ENCODE measurements at places on chromosomes 3 and 15.

DNA sequence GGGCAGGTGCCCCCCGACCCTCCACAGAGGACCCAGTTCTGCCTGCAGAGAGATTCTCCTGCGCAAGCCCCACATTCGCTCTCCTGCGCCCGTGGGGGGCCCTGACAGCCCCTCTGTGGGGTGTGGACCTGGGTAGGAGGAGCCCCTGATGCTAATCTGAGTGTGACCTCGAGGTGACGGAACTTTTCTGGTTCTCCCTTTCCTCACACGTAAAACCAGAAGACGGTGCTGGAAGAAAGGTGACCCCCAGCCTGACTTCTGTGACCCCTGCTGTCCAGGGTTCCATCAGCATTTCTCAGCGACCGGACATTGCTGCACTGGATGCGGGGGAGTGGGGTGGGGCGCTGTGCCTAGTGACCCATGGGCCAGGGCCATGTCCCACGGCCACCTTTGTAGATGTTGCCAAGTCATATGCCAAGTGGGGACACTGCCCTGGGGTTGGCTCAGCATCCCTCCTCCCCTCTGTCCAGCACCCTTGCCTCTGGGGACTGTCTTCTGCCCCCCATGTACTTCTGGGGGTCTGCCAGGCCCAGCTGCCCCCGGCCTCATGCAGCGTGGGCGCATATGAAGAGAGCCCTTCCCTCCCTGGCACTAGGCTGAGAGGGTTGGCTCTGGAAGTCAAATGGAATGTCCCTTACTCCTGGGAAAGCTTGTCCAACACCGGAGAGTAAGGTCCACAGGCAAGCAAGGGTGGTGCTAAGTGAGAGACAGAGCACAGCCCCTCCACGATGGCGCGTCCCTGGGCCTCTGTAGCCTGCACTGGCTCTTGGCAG lies 129.1 kb upstream of the MEF2A start:
- DNase-seq: no peak

DNA sequence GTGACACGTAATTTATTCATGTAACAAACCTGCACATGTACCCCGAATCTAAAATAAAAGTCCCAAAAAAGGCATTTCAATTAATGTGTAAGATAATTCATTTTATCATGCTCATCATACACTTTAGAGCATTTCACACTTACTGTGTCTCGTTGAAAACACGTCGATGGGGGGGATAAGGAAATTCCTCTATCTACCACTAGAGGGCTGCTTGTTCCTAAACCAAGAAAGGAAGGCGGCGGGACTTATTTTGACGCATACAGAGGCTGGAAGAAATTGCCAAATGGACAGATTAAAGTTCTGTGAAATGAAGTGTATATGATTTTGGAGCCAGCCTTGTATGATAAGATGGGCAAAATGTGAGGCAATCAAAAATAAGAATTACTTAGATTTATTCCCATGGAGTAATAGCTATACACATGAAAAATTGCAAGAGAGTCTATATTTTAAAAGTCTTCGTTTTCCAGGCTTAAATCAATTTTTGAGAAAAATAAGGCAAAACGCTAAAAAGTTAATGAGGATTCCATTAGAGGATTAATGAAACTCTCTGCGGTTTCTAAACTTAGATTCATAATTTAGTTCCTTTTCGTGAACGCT lies 346.8 kb downstream of the CNTN3 start:
- no peak for DNase-seq

DNA sequence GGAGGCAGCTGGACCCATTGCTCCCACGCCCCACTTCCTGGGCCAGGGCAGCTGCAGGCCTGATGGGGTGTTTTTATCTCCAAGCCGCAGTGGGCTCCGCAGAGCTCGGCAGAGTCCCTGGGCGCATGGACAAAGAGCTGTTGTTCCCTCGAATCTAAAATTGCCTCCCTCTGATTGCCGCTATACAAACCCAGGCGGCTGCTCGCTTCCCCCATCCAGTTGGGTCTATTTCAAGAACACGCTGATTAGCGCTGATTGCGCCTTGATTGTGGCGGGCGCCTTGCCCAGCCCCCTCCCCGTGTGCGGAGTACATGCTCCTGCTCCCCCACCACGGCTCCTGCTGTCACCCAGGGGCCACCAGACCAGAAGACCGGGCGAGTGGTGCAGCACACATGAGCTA lies 43.4 kb upstream of the SLC6A1 start:
- no peak for DNase-seq

- no peak for DNase-seq
These were observed 685 bp upstream of the FOXB1 start for GRCh38 chr15:60003243-60004008.

GRCh38 chr3:71446734-71447133 lies 136.8 kb downstream of the FOXP1 start:
- DNase-seq: no peak

- DNase-seq: no peak
These were observed 169.1 kb downstream of the GAP43 start for GRCh38 chr3:115792206-115792955.

- DNase-seq: no peak
These were observed 115.5 kb downstream of the TMCO5A start for GRCh38 chr15:38049891-38050290.

GRCh38 chr15:98994892-98995291 lies 12.7 kb downstream of the PGPEP1L start:
- no peak for DNase-seq

DNA sequence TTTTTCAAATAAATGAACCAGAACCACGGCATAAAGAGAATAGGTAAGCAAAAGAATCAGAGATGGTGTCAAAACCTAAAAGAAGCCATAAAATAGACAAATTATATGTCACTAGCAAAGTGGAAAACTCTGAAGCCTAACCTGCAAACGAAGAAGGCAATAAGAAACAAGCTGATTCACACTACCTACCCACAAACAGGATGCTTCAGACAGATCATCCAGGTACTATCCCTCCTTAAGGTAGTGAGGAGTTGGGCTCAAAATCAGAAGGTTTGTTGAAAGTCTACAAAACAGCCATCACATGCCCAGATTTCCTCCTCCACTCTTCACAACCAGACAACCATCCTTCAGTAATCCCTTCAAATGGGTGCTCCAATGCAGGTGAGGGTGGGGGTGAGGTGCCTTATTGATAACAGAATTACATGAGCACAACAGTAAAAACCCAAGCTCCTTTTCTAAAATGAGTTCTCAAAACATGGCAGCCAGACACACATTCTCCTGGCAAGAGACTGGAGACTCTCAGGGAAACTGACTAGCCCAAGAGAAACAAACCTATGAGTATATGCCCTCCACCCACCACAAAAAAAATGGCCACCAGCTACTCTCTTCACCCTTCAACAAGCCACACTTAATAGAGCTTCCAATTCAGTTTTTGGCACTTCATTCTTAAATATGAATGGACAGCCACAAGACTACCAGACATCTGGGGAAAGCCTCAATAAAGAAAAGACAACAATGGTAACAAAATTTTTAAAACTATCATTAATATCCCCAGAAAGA lies 6.4 kb downstream of the KPNA1 start:
- no peak for DNase-seq

DNA sequence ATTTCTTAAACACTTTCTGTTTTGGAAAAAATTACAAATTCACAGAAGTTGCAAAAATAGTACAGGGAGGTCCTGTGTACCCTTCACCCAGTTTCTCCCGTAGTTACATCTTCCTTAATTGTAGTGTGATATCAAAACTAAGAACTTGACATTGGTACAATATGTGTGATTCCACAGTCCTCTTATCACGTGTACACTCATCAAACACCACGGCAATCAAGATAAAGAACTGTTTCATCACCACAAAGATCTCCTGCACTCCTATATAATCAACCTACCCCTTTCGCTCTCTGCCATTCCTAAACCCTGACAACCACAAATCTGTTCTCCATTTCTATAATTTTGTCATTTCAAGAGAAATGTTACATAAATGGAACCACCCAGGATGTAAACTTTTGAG lies 31.4 kb downstream of the POMGNT2 start:
- DNase-seq: no peak

- DNase-seq: no peak
These were observed 487.2 kb upstream of the ROBO2 start for GRCh38 chr3:76552653-76553052.

DNA sequence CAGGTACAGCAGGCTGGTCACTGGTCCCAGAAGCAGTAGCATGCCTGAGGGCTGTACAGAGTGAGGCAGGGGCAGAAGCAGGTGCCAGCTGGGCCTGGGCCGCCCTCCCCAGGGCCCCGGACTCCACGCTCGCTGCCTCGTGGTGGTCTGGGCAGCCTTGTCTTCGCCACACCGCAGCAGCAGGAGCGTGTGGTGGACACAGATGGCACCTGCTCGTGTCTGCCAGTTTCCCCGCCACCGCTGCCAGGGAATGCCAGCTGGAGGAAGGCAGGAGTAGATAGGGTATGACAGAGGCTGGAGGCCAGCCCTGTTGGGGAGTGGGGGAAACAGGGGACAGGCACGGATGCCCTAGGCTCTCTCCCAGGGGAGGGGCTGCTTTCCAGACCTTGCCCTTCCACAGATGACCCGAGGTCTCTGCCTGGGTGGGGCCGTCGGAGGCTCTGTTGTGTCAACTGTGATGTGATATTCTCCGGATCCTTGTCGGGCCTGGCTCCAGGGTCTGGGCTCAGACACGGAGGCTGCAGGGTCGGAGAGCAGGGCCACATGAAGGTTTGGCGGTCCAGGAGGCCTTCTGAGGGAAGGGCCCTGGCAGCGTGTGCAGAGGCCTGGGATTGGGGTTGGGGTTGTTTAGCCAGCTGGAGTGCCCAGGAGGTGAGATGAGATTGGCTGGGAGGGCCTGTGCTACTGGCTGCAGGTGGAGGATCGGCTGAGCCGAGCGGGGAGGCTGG lies 33.6 kb downstream of the GOLGA6L10 start:
- no peak for DNase-seq

Measured in stimulated activated naive B cell treated with anti-CD40 and anti-IgM and Interleukin-4, amounts not matched to agents 10 μg/mL and 1 μg/mL and 100 μg/mL, for 72 hours (primary cell).